ENCODE measurements at places on chromosomes 7 and 10. TPM values are rescaled to one million over a fixed set of nuclear protein-coding genes. Genes with fewer than 3 reads are reported as not detected.

Gene AKR1E2
- total RNA-seq, result 4.8 TPM

Gene ELN
- total RNA-seq, result 673 TPM

Gene RTKN2
- total RNA-seq, result 14.1 TPM

- no peaks in the 10 kb centered on the region for H3K36me3 ChIP-seq
- peaks cover 5% of the 10 kb centered on the region for H3K4me1 ChIP-seq
- DNase-seq, result no peak
- H3K4me3 ChIP-seq, result no peak overlapping the region
- no peak overlapping the region for H3K27ac ChIP-seq
- H3K27me3 ChIP-seq, result no peaks in the 10 kb centered on the region
These were observed 142.4 kb downstream of the EPC1 start for GRCh38 chr10:32204606-32205005.

DNA sequence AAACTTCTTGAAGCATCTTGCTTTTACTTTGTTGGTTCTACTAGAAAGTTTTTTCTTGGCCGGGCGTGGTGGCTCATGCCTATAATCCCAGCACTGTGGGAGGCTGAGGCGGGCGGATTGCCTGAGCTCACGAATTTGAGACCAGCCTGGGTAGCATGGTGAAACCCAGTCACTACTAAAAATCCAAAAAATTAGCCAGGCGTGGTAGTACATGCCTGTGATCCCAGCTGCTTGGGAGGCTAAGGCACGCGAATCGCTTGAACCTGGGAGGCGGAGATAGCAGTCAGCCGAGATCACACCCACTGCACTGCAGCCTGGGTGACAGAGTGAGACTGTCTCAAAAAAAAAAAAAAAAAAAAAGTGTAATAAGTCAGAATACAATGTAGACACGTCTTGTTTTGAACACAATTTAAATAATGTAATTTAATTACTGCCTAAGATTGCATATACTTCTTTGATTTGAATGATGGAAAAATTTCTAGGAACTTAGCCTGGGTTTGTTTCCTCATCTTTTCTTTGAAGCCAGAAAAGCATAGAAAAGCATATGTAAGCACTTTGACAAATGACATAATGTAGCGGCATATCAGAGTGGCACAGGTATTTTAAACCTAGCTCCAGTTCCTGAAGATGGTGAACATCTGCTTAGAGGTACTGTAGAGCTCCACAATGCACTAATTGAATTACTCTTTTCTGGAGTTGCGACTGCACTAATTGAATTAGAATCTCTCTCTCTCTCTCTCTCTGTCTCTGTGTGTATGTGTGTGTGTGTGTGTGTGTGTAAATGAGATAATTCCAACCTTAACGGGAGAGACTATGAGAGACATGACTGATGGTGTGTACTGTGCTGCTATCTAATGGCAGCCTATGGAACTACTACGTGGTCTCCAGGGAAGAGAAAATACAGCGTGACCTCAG lies 87.8 kb downstream of the BTRC start:
- no peak overlapping the region for H3K27ac ChIP-seq
- H3K4me3 ChIP-seq, result no peak overlapping the region
- DNase-seq, result no peak
- H3K4me1 ChIP-seq, result no peaks in the 10 kb centered on the region

DNA sequence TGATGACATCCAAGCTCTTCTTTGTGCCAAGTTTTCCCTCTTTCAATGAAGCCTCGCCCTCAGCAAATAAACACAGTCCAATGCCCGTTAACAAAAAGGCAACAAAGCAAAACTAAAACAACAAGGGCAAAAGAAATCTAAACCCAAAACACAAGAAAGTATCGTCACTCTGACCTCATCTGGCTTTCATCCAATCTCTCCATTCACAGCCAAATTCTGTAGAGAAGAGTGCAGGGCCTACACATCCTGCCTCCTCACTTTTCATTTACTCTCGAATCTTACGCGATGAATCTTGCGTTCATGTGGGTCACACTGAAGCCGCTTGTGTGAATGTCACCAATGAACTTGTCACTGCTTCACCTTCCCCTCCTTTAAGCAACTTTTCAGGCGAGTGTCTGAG lies 15.9 kb upstream of the AKR1E2 start:
- no peaks in the 10 kb centered on the region for H3K36me3 ChIP-seq
- H3K4me3 ChIP-seq, result no peak overlapping the region
- H3K27ac ChIP-seq, result no peak overlapping the region
- H3K27me3 ChIP-seq, result no peaks in the 10 kb centered on the region
- peak; percentile 20 for DNase-seq
- peaks cover 13% of the 10 kb centered on the region for H3K4me1 ChIP-seq

GRCh38 chr10:786633-787474 lies 97.4 kb upstream of the DIP2C start:
- no peaks in the 10 kb centered on the region for H3K4me1 ChIP-seq
- no peak overlapping the region for H3K27ac ChIP-seq
- H3K4me3 ChIP-seq, result no peak overlapping the region
- H3K27me3 ChIP-seq, result no peaks in the 10 kb centered on the region
- no peaks in the 10 kb centered on the region for H3K36me3 ChIP-seq

GRCh38 chr10:96269438-96270300 lies 1.7 kb downstream of the BLNK start:
- H3K27ac ChIP-seq, result peak overlapping the region; percentile 33
- no peak overlapping the region for H3K4me3 ChIP-seq
- no peak for DNase-seq
- H3K36me3 ChIP-seq, result no peaks in the 10 kb centered on the region

DNA sequence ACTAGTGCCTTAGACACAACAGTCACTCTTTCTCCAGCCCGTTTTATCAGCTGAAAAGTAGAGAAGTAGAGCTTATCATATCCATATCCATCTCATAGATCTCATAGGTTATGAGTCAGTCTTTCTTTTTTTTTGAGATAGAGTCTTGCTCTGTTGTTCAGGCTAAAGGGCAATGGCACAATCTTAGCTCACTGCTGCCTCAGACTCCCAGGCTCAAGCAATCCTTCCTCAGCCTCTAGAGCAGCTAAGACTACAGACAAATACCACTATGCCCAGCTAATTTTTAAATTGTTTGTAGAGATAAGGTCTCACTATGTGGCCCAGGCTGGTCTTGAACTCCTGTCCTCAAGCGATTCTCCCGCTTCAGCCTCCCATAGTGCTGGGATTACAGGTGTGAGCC lies 2.5 kb upstream of the PARD3 start:
- no peak overlapping the region for H3K27ac ChIP-seq
- H3K4me3 ChIP-seq, result no peak overlapping the region
- no peaks in the 10 kb centered on the region for H3K36me3 ChIP-seq
- DNase-seq, result no peak

- no peak overlapping the region for H3K4me3 ChIP-seq
- H3K27ac ChIP-seq, result no peak overlapping the region
- no peaks in the 10 kb centered on the region for H3K36me3 ChIP-seq
These were observed 13.6 kb downstream of the HOXA1 start for GRCh38 chr7:27082171-27082570.

GRCh38 chr10:80497187-80498077 lies 40.3 kb upstream of the SH2D4B start:
- DNase-seq, result no peak
- H3K4me1 ChIP-seq, result peaks cover 69% of the 10 kb centered on the region
- H3K4me3 ChIP-seq, result no peak overlapping the region
- H3K27ac ChIP-seq, result peak overlapping the region; percentile 86
- H3K27me3 ChIP-seq, result no peaks in the 10 kb centered on the region

DNA sequence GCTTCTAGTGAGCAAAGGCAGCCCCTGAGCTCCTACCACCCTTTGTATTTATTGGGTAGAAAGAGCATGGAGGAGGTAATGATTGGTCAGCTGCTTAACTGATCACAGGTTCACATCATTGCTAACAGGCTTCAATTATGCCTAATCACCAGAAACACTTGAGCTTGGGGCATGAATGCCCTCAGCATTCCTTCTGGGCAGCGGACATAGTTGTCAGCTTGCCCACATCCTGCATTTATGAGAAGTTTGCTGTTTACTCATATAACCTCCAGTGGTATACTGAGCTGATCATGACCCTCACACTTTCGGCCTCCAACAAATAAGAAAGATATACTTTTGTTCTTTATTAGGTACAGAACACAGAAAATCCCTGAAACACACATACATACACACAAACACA lies 140.3 kb upstream of the ODAD2 start:
- no peak overlapping the region for H3K27ac ChIP-seq
- no peak for DNase-seq
- H3K4me3 ChIP-seq, result no peak overlapping the region
- H3K36me3 ChIP-seq, result no peaks in the 10 kb centered on the region
- H3K27me3 ChIP-seq, result no peaks in the 10 kb centered on the region
- no peaks in the 10 kb centered on the region for H3K4me1 ChIP-seq

Gene BTRC
- 16.8 TPM for total RNA-seq

Gene COL17A1
- total RNA-seq, result 43.4 TPM

Gene FAM221A
- total RNA-seq, result 9.3 TPM

DNA sequence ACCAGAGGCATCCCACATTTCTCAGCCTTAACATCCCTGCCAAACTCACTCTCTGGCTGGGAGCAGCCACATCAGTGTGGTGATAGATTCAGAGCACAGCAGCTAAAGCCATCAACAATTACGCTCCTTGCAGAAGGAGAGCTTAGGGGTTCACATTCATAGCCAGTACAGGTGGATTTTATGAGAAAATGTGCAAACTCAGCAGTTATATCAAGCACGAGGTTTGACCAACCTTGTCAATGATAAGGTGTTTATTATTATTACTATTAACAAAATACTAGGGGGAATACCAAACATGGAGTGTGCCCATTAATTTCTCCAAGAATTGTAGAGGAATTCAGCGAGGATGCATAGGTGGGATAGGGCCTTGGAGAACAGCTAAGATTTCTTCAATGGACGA lies 362.3 kb downstream of the WDR11 start:
- H3K4me1 ChIP-seq, result no peaks in the 10 kb centered on the region
- no peak for DNase-seq
- no peaks in the 10 kb centered on the region for H3K27me3 ChIP-seq
- no peak overlapping the region for H3K27ac ChIP-seq
- H3K36me3 ChIP-seq, result no peaks in the 10 kb centered on the region

GRCh38 chr7:106927536-106927935 lies 62.5 kb downstream of the PIK3CG start:
- no peak for DNase-seq
- no peaks in the 10 kb centered on the region for H3K36me3 ChIP-seq
- H3K4me3 ChIP-seq, result no peak overlapping the region
- H3K27me3 ChIP-seq, result no peaks in the 10 kb centered on the region
- H3K4me1 ChIP-seq, result no peaks in the 10 kb centered on the region

Gene CCL26
- total RNA-seq, result 0.58 TPM

Gene DNAAF5
- total RNA-seq, result 28.3 TPM

Gene SEMA3D
- 9.1 TPM for total RNA-seq

Gene NCF1
- 85.8 TPM for total RNA-seq

Gene CYP51A1
- total RNA-seq, result 271 TPM

Gene AGR3
- 115 TPM for total RNA-seq

DNA sequence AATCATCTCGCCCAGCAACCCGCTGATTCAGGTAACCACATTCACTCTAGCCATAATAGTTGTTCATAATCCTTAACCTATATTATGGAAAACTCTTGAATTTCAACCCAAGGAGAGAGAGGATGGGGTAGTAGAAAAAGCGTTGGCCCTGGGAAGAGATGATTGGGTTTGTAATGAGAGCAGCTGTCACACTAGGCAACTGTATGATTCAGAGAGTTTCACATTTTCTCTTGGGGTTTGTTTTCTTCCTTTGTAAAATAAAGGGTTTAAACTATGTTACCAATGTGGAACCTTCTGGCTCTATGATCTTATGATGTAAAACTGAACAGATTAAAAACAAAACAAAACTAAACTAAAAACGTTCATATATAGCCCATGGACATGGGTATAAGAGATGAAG lies 705.2 kb upstream of the IGFBP3 start:
- DNase-seq, result no peak
- H3K36me3 ChIP-seq, result no peaks in the 10 kb centered on the region
- H3K27me3 ChIP-seq, result no peaks in the 10 kb centered on the region
- no peak overlapping the region for H3K4me3 ChIP-seq
- H3K4me1 ChIP-seq, result no peaks in the 10 kb centered on the region

DNA sequence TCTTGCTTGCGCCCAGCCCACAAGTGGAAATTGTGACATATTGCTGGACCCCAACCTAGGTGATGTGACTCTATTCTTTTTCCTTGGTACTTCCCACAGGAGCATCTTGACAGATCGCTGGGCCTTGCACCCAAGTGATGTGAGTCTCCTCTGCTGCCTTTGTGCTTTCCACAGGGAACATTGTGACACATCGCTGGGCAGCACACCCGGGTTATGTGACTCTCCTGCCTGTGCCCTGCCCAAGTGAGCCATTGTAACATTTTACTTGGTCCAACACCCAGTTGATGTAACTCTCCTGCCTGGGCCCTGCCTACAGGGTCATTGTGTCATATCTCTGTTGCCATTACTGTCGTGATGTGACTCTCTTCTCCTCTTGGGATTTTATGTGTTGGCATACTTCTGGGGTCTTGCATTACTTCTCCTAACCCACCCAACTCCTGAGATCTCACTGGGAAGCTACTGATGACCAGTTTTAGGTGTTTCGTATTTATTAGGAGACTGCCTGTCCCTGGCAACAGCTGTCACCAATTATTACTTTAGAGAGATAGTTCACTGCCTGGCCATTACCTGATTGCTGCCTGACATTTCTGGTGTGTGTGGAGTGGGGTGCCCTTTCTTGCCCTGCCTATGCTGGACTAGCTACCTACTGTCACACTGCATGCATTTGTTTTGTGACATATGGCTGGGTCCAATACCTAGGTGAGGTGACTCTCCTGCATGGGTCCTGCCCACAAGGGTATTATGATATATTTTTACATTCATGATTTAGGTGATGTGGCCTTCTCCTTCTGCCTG lies 45.4 kb upstream of the ZNF680 start:
- no peaks in the 10 kb centered on the region for H3K36me3 ChIP-seq
- H3K27ac ChIP-seq, result no peak overlapping the region
- DNase-seq, result no peak
- no peaks in the 10 kb centered on the region for H3K27me3 ChIP-seq
- H3K4me3 ChIP-seq, result no peak overlapping the region

DNA sequence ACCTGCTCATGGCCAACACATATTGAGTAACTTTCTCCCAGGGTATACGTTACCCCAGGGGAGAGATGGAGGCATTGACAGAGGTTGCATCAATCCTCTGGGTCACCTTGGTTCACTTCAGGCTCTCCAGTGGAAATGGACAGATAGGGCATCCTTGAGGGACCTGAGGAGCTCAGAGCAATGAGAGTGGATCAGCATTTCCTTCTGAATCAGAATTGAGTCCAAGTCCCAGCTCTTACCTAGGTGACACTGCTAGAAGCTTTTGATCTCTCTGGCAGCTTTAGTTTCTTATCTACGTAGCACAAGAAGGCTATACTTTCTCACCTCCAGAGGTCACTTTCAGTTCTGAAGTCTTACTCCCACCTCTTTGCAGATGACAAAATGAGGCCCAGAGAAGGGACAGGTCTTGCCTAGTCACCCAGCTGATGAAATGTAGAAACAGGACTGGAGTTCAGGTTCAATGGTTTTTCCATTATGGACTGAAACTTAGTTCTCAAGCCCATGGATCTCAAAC lies 35.2 kb downstream of the PANK1 start:
- H3K4me3 ChIP-seq, result no peak overlapping the region
- no peak for DNase-seq
- H3K36me3 ChIP-seq, result no peaks in the 10 kb centered on the region
- no peak overlapping the region for H3K27ac ChIP-seq
- no peaks in the 10 kb centered on the region for H3K4me1 ChIP-seq
